ACHN (cell line): ENCODE measurements at places on chromosomes 12 and 14.

GRCh38 chr14:75823334-75823733 is 158.5 kb downstream of the TGFB3 start:
- no peak for DNase-seq

DNA sequence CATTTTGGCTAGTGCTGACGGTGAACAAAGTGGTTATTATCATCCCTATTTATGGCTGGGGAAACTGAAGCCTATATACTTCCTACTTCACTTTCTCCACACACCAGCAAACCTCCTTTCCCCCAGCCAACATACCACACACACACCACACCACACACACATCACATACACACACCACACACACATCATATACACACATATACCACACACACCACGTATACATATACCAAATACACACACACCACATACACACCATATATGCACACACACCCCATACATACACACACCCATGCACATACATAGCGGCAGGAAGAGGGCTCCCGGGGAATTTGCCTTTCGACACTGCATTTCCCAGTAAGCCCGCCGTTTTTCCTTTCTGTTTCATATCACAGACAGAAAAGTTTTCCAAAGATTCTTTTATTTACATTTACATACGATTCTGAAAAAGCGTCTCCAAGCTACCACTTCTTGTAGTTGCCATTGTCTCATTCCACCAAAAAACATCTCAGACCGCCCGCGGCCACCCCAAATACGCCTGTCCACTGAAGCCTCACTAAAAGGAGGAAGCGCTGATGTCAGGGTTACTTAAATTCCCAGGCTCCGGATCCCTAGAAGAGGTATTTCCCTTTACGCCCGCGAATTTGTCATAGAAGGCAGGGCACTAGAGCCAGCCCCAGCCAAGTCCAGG is 823 bp upstream of the RAB5B start:
- DNase-seq: no peak

DNA sequence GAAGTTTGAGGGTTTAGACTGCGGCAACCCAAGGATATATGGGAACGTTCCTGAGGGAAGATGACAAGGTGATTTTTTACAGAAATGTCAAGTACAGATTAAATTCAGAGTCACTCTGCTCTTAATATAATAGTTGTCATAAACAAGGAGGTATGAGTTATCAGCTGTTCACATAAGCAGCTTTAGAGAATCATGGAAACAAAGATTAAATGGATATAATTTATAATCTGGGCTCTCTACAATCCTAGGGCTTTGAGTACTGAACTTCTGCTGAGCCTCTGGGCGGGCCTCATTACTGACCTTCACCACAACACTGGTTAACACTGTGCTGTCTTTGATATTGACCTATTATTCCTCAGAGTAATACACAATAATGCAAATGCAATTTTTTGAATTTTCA is 577.8 kb downstream of the RPS29 start:
- no peak for DNase-seq

GRCh38 chr12:1093166-1093751 is 102.2 kb downstream of the ERC1 start:
- DNase-seq: peak; percentile 81

- DNase-seq: no peak
Measured at GRCh38 chr14:65259000-65259399, 153.5 kb upstream of the FUT8 start.

DNA sequence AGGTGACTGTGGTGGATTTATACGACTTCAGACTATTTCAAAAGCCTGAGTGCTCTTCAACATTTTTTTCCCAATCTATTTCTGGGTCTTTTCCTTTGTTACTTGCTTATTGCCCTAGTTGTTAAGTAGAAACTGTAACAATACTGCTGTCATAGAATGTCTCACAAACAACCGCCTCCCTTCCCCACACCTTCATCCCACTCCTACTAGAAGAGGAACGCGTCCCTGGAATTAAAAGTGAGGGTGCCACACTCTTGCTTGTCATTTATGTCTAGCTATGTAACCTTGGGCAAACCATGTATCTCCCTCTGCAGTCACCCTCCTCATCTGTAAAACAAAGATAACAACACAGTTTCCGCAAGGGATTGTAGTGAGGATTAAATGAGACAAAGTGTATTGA is 8.6 kb downstream of the BRAP start:
- no peak for DNase-seq

GRCh38 chr14:44149597-44149996 is 357.5 kb downstream of the FSCB start:
- DNase-seq: peak; percentile 50

- DNase-seq: no peak
Measured at GRCh38 chr12:3795066-3795465, 42.2 kb upstream of the CRACR2A start.

GRCh38 chr12:88409257-88409656 is 171.0 kb downstream of the KITLG start:
- DNase-seq: no peak

GRCh38 chr12:108815875-108816594 is 41.3 kb downstream of the SSH1 start:
- DNase-seq: no peak

DNA sequence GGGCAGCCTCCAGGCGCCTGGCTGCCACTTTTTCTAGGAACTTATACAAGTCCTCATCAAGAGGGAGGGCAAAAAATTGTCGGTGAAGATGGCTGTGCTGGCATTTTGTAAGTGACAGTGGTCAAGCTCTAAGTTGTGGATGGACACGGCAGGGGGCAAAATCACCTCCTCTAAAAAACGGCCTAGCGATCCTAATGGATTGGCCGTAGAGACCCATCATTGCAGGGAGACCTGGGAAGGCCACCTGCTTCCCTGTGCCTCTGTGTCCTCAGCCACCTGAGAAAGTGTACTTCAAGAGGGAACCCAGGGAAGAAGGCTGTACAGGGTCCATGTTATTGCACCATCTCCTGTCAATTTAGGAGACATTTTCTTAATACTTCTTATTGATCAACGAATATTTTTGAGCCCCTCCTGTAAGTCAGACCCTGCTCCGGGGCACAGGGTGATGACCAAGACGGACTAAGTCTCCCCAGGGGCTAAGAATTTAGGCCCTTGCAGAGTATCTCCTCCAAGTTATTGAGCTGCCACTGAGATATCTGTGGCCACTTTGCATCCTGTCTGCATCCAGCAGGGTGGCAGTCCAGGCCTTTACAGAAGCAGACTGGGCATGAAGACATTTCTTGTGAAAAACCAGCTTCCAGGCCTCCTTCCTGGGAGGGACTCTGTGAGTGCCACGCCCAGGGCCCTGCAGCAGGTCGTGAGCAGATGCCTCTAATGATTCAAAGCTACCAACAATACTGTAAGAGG is 40.5 kb downstream of the PSMA6 start:
- no peak for DNase-seq

- DNase-seq: no peak
Measured at GRCh38 chr12:7058163-7058845, 2.2 kb upstream of the C1S start.

GRCh38 chr14:67641902-67642749 is 22.4 kb downstream of the ARG2 start:
- no peak for DNase-seq
